ENCODE measurements at places on chromosomes 7 and 10.
A peak's percentile ranks its signal among the peaks of the same experiment; 100 is the strongest.

DNA sequence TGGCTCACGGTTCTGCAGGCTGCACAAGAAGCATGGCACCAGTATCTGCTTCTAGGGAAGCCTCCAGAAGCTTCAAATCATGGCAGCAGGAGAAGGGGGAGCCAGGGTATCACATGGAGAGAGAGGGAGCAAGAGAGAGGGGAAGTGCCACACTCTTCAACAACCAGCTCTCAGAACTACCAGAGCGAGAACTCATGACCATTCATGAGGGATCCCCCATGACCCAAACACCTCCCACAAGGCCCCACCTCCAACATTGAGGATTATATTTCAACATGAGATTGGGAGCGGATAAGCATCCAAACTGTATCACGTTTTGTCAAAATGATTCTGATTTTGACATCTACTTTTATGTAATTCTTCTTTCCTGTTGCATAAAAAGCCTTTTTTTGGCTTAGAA is 38.5 kb downstream of the CREM start:
- peak; percentile 49 for DNase-seq

- no peak for DNase-seq
Measured at GRCh38 chr7:24059775-24060174, 224.2 kb upstream of the NPY start.

DNA sequence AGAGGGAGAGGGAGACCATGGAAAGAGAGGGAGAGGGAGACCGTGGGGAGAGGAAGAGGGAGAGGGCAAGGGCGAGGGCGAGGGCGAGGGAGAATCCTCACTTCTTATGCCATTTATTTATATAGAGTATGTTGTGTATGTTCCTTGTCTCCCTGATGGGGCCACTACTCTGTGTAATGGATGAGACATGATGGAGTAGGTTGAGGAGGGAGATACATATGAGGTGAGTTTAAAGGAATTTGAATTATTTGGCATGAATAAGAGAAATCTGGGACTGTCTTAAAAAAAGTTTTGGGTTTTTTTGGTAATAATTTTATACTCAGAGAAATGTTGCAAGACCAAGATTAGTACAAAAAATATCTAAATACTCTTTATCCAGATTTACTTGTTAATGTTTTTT is 20.1 kb downstream of the CCSER2 start:
- no peak for DNase-seq

DNA sequence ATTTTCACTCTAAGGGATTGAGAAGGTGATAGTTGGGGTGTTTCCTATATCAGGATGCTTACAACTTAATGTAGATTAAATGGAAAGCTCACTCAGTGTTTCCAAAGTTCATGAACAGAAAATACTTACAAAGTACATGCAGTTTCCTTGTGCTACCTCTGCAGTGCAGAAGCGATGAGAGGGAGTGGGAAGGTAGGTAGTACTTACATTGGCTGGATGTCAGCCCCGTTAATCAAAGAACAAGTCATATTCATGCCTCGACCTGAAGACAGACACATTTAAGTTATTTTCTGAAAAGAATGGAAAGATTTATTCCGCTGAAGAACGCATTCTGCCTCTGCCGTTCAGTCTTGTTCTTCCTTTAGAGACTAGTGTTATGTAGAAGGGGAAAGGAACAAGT is 93.1 kb downstream of the ZMYND11 start:
- no peak for DNase-seq

DNA sequence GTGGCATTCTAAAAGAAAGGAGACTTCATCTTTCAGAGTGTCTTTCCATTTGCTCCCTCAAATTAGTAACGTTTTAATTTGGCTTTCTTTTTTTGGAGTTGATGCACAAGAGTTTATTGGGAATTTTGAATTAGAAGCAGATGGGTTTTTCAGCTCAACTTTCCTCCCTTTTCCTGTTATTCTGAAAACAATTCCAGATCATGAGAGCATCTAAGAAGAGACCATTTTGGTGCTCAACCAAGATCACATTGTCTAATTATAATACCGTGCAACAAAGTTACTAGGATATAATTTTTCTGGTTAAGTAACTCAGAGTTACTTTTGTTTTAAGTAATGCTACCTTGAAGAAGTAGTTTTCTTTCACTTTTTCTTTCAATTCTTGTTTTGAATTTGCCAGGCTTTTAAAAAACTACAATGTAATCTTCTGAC is 396.6 kb upstream of the KLF6 start:
- DNase-seq: peak; percentile 59

DNA sequence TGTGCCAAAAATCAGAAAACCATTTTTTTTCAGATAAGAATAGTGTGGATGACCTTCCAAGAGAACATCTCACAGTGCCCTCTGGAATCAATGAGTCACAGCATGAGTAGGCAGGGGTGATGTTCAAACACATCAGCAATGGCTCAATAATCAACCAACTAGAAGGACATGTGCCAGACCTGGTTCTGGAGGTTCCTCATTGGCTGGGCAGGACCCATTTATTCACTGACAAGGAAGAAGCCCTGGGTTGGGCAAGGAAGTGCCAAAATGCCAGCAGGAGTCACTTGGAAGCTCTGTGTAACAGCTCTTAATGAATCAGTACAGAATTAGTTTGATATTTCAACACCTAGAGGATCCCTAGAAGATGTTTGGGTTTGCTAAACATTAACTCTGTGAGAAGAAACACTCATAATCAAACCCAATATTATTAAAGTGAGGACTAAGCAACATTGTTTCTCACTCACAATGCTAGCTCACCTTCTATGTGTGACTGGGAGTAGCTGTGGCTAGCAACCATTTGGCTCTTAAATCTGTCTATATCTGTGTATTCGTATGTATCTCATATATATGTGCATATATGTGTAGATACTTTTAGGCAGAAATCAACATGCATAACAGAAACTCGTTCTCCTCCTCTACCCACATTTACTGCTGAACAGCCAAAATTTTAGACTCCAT is 72.3 kb upstream of the APBB1IP start:
- DNase-seq: peak; percentile 86

GRCh38 chr7:12092499-12093130 is 118.5 kb upstream of the TMEM106B start:
- no peak for DNase-seq

DNA sequence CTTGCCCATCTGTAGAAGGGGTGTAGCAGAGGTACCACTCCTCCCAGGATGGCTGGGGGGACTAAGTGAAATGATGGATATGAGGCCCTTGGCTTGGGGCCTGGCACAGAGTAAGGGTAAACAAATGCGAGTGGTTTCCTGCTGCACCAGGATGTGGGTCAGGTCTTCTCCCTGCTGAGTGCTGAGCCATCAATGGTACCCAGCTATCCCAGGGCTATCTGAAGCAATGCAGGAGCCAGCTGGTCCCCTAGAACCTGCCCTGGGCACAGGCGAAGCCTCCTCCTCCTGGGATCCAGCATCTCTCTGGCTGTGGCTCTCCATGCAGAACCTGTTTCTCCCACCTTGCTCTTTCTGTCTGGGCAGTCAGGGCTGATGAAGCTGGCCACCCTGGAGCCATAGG is 20.9 kb upstream of the GOLGA7B start:
- no peak for DNase-seq

- DNase-seq: no peak
Measured at GRCh38 chr7:11833431-11833830, 1.4 kb upstream of the THSD7A start.
